ENCODE measurements at places on chromosomes 4 and X.
A peak's percentile ranks its signal among the peaks of the same experiment; 100 is the strongest.

GRCh38 chrX:92230628-92231027 is 451.5 kb downstream of the PCDH11X start:
- no peak for DNase-seq

GRCh38 chrX:45750639-45751038 is 550.0 kb upstream of the DIPK2B start:
- DNase-seq, result peak; percentile 3

DNA sequence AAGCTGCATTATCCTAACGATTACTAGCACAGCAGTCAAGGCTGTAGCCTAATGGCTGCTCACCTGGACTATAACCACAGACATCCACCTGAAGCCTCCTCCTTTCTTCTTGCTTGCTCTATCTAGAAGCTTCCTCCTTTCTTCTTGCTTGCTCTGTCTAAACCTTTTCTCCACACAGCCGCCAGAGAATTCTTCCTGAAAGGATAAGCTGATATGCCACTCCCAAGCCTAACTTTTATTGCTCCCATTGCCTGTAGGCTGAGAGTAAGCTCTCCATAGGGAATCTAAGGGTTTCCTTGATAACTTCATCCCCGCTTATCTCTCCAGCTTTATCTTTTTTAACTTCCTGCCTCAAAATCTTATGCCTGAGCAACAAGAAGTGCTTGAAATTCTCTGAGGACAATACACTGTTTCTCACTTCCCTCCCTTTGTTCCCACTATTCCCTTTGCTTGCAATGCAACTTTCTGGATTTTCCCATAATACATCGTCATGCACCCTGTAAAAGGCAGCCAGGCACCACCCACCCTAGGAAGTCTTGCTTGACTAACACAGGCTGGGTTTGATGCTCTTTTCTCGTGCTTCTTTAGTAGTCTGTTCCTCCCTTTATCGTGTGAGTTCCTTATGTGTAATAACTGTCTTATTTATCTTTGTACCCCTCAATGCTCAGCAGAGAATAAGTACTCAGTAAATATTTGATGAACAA is 1.4 kb upstream of the LRIT3 start:
- DNase-seq, result no peak

DNA sequence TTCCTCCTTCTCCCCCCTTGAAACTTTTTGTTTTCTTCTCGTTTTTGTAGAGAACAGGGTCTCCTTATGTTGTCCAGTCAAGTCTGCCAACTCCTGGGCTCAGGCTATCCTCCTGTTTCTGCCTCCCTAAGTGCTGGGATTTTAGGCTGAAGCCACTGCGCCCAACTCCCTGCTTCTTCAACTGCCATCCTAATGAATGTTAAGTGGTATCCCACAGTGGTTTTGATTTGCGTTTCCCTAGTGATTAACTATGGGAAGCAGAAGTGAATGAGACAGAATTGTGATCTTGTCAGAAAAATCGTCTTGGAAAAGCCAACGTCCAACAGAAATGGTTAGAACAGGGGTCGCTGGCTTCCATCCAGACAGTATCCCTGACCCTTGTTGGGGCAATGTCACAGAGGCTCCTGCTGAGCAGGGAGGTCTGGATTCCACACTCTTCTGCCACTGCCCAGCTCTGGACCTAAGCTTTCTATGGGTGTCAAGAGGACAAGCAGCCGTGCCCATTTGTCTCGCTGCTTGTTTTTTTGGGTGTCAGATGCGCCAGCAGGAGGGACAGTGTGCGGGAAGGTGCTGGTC is 869 bp upstream of the ADD1 start:
- no peak for DNase-seq

- DNase-seq, result no peak
Measured at GRCh38 chrX:149493567-149494562, 11.2 kb downstream of the IDS start.

GRCh38 chr4:128800284-128800683 is 9.2 kb upstream of the JADE1 start:
- DNase-seq, result no peak

GRCh38 chr4:8189551-8190466 is 9.3 kb upstream of the SH3TC1 start:
- no peak for DNase-seq

- no peak for DNase-seq
Measured at GRCh38 chr4:6760865-6761264, 21.7 kb upstream of the KIAA0232 start.

DNA sequence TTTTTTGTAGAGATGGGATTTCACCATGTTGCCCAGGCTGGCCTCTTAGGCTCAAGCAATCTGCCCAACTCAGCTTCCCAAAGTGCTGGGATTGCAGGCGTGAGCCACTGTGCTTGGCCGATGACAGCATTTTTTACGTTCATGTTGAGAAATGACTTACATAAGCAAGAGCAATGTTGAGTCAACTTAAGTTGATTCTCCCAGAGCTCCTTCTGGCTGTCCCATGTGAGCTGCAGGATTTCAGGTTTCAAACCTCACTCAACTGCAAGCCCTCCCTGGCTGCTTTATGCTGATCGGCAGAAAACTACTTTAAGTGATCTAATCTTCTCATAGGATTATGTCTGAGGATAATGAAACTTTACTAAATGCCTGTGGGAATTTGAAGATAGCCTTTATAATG is 86.8 kb downstream of the GC start:
- DNase-seq, result no peak

- DNase-seq, result peak; percentile 96
Measured at GRCh38 chrX:136260776-136261175, 9.6 kb upstream of the MAP7D3 start.

GRCh38 chr4:101850698-101851097 is 60.2 kb downstream of the BANK1 start:
- DNase-seq, result no peak

DNA sequence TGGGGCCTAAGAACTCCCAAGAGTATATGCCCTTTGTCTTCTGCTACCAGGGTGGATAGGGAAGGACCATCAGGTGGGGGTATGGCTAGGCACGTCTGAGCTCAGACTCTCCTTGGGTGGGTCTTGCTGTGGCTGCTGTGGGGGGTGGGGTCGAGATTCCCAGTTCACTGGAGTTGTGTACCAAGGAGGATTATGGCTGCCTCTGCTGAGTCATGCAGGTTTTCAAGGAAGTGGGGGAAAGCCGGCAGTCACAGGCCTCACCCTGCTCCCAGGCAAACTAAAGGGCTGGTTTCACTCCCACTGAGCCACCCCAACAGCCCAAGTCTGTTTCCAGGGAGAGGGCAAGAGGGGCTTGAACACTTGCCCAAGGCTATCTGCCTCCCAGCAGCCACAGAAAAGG is 249.7 kb downstream of the NR3C2 start:
- no peak for DNase-seq

DNA sequence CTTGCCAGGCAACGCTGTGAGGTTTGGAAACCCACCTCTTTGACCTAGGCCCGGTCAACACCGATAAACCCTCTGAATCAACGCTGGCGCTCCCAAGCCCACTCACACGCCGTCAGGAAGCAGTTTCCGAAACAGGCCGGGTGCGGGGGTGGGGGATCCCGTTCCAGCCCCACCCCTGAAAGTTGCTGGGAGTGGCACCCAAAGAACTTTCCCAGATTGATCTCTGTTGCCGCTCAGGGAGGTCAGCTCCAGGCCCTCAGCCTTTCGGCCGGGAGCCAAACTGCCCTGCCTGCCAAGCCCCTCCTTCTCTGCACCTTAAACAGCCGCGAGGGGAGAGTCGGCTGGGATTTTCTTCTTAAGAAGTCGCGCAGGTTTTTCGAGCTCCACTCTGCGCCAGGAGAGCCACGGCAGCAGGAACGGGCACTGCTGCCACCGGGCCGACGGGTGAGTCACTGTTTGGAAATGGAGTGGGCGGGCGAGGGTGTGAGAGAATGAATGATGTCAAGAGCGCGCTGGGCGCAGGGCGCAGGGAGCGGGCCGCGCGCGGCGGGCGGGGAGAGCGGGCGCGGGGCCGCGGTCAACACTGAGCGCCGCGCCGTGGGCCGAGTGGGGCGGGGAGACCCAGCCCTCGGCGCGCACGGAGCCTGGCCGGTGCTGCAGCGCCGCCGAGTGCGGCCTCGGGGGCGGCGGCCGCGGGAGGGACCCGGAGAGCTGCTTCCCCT is at the start of gene SGMS2:
Gene SGMS2, plus strand, starts transcription at position 583 of the 722 bp plus-strand sequence. CDS start 70,622 bp downstream, outside the sequence.
- peak; percentile 84 for DNase-seq

- no peak for DNase-seq
Measured at GRCh38 chrX:32514986-32515385, 696.4 kb downstream of the DMD start.

DNA sequence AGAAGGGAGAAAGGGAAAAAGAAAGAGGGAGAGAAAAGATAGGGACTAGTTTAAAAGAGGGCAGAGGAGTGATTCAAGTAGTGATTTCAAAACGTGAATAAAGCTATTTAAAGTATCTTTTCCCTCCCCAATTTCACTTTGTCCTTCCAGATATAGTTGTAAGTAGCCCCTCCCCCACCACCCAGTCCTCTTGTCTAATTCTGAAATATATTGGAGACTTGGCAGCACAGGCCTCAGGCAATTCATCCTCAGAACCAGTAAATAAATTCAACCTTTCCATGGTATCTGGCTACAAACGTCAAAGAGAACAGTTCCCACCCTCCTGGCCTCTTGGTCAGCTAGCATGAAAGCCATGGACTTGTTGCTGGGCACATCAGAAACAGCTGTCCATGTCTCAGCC is 169.5 kb upstream of the SCML1 start:
- DNase-seq, result no peak

- DNase-seq, result no peak
Measured at GRCh38 chr4:184420881-184421416, 53.4 kb downstream of the IRF2 start.

DNA sequence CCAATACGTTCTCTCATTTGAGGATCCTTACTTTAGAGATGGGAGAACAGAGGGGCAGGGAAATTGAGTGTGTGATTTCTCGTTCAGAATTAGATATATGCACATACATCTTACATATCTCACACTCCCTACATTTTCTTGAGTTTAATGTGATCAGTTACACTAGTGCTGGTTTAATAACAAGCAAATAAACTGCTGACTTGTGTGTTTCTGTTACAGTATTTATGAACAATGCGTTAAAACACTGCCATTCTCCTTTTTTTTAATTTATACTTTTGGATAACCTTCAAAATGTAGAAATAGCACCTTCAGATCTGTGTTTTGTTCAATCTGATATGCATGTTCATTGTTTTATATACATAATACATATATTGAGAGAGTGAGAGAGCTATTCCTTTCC is 130.1 kb downstream of the KLHL8 start:
- DNase-seq, result no peak
